ENCODE measurements at places on chromosomes 3 and 15.

GRCh38 chr15:57675481-57676181 lies 30.9 kb upstream of the POLR2M start:
- DNase-seq, result no peak

- no peak for DNase-seq
These were observed 435 bp downstream of the RAB27A start for GRCh38 chr15:55289011-55289745.

- no peak for DNase-seq
These were observed 27.8 kb upstream of the TFG start for GRCh38 chr3:100681496-100681895.

DNA sequence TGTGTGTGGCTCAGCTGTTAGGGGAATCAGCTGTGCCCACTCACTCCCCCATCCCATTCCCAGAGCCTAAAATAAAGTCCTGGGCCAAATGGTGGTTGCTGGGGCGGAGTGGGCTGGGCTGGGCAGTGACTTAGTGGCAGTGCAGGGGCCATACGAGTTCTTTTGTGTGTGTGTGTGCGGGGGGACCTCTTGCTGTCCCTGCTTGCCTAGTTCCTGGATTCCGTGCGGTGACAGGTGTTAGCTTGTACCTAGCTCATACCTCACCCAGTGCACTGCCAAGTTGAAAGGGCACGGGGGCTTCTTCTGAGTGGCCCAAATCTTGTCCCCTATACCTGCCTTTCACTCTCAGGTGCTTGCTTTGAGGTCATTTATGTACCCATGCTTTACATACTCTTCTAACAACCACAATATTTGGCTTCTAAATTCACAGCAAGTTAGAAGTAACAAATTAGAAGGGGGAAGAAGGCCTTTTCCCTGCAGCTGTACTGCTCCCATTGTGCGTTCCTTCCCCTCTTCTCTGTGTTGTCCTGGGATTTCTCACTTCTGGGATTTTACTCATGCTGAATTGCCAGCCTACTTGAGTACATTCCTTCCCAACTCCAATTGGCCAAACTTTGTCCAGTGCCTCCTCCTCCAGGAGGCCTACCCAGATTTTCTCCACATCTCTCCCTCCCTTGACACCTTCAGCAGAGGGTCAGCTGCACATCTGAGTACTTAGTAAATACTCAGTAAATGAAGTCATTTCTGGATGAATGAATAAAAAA lies 66.3 kb upstream of the POLG start:
- DNase-seq, result no peak

DNA sequence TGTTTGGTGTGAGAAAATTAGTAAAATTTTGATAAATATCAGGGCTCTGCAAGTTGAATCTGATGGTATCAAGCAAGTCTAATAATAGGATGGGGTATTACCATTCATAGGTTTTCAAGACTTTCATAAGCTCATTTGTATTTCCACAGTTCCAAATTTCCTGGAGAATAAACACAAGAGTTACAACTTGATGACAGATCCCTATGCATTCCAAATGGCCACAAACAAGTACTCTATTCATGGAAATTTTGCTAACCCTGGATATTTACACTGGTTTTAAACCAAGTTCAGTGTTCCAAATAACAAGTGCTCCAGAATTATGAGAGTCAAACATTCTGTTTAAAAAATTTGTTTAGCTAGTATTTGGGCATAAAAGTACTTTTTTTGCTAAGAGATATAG lies 75.0 kb upstream of the CNTN6 start:
- no peak for DNase-seq

DNA sequence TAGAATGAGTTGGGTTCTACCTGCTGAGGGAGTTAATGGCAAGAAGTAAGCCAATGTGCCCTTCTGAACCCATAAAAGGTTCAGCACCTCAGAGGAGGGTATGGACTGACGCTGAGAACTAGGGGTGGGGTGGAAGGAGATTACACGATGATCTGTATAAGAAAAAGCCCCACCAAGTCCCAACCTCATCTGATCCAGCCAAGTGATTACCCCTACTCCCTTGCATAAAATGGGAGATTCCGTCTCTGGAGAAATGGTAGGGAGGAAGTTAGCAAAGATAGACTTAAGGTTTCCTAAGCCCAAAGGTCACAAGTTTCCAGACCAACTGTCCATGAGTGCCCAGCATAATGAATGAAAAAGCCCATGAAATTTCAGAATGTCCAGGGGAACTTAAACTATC lies 7.1 kb upstream of the DVL3 start:
- DNase-seq, result no peak

- DNase-seq, result no peak
These were observed 16.4 kb downstream of the TGM4 start for GRCh38 chr3:44890852-44891251.
